ENCODE measurements at places on chromosomes 12 and 14.

- DNase-seq, result no peak
Observed at GRCh38 chr12:112049351-112049750, 36.1 kb downstream of the ERP29 start.

- no peak for DNase-seq
Observed at GRCh38 chr14:101412739-101413138, 148.6 kb upstream of the DIO3 start.

DNA sequence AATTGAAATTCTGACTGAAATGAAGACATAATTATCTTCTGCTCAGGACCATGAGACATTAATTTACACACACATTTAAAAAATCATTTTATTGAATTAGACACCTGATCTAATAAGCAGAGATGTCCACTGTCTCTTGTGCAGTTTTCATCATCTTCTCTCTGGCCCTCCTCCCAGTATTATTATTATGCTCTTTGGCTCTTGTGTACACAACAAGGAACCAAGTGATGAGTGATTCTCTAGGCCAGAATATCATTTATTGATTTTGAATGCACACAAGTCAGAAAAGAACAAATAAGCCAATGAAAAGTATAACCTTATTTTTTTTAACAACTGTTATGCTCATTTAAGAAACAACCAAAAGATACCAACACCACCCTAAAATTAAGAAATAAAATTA is 244.7 kb upstream of the KRR1 start:
- no peak for DNase-seq

- DNase-seq, result no peak
Observed at GRCh38 chr14:93056166-93056839, 59.4 kb downstream of the ITPK1 start.

DNA sequence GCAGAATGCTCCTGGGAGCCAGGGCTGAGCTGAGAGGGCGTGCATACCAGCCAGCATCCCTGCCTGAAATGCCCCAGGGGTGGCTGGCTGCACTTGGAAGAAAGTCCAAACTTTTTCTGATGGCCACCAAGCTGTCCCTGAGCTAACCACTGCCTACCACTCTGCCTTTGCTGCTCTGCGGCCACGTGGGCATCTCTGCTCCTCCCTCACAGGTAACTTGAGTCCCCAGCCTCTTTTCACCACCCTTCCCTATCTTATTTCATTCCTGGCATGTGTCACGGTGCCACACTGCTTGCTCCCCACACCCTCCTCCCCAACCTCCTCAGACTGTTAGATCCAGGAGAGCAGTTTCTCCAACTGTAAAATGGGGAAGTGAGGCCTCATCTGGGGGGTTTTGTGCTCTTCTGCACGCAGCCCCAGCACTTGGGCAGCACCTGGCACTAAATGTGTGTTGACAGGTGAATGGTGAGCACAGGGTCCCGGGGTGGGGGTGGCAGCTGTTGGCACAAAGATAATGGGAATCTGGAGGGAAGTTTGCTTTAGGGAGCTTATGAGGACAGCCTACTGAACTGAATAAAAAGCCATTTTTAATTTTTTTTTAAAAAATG is 113.0 kb downstream of the GLT1D1 start:
- no peak for DNase-seq

DNA sequence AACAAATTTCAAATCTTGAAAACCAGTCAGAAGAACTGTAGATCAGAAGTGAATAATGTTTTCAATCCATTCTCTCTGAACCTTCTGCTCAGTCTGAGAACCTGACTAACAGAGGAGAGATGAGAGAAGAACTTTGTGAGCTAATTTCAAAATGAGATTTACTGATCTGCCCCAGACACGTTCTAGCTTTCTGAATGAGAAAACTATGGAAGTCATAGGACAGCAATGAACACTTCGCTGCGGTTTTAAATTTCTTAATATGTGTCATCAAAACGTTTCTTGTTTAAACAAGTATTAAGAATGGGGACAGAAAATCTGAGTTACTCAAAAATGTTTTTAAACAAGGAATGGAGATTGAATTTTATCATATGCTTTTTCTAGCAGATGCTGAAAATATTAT is 66.6 kb upstream of the FAR2 start:
- DNase-seq, result no peak

DNA sequence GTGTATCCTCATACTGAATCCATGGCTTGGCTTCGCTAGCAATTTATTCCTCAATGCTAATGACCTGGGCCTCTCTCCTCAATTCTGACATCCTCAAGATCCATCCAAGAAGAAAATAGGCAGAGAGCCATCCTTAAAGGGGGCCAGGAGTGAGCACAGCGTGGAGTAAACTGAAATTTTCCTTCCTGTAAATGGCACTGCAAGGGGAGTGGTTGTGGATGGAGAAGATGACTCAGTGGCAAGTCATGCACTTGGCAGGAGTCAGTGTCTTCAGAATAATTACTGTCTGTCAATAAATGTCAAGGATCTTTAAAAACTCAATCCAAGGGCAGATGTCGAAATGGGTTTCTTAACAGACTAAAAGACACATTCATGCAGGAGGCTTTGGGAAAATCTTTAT is 88.0 kb upstream of the TMEM132C start:
- DNase-seq, result no peak

- DNase-seq, result no peak
Observed at GRCh38 chr14:77663293-77663692, 44.5 kb downstream of the ALKBH1 start.

GRCh38 chr12:28130625-28131598 is 59.3 kb upstream of the CCDC91 start:
- DNase-seq, result peak; percentile 31

DNA sequence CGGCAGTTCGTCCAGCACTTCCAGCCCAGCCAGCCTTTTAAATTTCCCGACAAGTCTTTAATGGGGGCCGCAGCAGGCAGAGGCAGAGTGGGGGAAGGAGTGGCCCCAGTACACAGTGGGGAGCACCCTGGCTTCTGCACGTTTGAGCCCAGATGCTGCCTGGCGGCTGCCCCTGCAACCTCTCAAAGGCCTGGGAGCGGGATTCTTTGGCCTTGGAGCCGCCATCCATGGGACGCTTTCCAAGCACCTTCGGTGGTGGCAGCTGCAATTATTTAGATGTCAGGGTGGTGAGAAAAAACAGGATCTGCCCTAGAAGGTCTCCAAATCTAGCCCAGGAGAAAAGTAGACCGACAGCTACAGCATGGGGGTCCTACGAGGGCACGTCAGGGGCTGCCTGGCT is 46.0 kb downstream of the FAM222A start:
- DNase-seq, result no peak
